ENCODE measurements at places on chromosomes 5 and 9.

DNA sequence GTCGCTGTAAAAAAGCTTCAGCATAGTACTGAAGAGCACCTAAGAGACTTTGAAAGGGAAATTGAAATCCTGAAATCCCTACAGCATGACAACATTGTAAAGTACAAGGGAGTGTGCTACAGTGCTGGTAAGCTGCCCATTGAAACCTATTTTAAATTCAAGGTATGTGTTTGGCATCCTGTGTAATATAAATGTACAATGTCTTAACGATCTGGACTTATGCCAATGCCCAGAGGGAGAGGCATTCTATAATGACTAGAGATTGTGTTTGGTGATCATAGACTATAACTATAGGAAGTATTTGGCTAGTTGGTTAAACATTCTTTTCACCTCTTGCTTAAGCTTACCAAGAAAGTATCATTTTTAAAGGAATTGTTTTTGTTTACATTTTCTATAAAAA lies 95.7 kb downstream of the INSL6 start:
- no peak for DNase-seq

DNA sequence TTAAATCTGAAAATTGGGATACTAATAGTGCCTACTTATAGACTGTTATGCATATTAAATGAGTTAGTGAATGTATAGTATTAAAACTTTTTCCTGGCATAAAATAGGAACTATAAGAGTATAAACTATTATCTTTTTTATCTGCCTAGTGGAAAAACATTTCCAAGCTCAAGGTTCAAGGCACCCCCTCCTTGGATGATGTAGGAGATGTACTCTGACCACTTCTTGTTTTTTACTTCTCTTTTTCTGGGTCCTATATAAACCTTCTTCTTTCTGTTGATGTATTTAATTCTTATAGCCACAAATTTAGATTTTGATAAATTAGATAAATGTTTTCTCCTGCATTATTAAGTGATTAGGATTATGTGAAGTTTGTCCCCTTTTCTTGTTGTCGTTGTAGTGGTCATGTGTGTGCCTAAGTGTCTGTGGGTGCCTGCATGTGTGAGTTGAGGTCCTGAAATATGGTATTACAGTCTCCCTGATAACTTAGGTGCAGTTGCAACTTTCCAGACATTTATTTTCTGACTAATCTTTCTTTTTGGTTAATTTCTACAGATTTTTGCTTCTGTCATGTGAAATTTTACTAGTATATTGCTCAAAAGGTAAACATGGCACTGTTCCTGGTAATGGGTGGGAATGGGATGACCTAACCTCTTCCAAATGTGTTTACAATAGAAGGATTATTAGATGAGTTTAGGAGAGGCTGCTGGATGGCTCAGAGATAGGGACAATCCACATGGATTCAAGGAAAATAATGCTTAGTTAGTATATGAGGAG lies 160.8 kb upstream of the CDKN2B start:
- DNase-seq = no peak

DNA sequence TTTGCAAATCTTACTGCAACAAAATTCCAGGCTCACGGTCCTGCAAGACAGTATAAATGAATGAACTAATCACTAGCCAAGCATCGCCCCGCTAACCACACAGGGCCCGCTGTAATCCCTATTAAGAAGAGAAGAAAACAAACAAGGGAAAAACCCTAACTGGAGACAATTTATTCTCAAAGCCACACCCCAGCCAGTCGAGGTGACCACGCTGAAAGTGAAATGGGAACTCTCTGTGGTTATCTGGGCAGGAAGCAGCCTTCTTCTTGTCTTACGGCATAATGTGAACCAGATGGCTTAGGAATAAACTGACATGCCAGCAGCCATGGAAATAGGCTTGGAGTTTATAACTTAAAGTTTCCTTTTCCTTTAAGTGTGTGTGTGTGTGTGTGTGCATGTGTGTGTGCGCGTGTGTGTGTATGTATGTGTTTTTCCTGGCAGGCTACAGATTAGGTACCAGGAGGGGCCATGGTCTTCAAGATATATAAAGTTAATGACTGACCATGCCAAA lies 120.2 kb downstream of the SEMA6A start:
- no peak for DNase-seq

GRCh38 chr5:87413343-87413645 lies 564 bp upstream of the CCNH start:
- no peak for DNase-seq

DNA sequence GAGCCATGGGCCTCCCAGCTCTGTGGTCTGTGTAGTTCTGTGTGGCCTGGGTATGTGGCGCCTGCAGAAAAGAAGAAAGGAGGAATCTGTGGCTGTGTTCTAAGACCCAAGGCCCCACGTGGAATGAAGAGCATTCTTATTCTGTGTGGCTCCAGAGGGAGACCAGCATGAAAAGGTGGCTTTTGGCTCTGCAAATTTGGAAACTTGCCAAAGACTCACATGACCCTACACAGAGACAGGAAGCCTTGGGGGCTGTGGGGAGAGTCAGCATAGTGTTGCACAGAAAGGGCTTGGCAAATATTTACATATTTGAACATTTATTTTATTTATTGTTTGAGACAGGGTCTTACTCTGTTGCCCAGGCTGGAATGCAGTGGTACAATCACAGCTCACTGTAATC lies 193.3 kb downstream of the TMEM38B start:
- no peak for DNase-seq

GRCh38 chr9:114745108-114745848 lies 60.6 kb downstream of the TNFSF15 start:
- DNase-seq = no peak

- DNase-seq = no peak
Observed at GRCh38 chr5:10678244-10678643, 82.8 kb downstream of the DAP start.

DNA sequence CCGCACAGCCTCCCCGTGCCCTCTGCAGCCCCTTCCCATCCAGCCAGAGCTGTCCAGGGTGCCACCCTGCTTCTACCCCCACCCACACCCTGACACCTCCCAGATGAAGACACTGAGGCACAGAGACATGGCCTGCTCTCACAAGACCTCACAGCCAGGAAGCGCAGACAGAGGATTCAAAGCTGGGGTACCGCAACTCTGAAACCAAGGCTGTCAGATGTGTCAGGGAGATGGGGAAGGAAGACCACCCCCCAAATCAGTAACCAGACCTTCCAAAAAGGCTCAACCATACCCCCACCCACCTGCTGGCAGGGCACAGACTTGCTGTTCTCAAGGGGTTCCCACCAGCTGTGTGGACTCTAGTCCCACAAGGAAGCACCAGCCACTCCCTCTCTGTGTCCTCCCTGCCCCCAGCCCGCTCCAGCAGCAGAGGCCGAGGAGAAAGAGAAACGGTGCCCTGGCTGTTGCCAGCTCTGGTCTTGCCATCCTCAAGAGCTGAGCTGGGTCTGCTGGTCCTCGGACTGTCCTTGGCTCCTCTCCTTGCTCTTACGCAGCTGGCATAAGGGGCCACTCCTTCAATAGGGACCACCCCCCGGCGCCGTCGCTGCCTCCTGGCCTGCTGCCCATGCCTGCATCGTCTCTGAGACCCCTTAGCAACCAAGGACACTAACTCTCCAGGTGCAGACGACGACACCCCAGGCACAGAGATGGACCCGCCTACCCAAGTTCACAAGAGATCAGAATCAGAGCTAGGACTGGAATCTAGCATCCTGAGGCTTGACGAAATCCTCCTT lies 699 bp downstream of the AKNA start:
- DNase-seq = no peak

DNA sequence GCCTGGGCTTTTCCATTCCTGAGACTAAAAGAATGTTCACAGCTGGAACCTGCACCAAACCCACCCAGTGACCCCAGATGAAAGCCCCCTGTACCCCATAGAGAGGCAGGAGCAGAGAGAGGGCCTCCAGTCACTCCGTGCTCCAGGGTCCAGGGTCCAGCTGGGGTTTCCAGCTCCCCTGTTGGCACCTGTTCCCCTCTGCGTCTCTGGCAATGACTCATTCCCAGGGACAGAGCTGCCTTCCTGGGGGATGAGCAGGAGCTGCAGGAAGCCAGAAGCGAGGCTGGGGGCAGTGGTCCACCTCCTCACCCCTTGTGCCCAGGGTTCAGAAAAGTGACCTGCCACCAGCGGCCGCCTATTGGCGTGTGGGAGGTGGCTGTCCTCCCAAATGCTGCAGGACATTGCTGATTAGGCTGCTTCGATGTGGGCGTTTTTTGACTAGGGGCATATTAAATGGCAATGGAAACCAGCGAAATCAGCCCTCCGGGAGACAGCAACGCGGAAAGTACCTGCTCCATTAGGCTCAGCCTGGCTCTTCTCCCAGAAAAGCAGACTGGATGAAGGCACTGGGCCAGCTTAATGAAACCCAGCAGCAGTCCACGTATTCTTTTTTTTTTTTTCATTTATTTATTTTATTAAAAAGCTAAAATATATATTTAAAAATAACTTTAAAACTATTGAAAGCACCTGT lies 97.4 kb downstream of the DAP start:
- no peak for DNase-seq

DNA sequence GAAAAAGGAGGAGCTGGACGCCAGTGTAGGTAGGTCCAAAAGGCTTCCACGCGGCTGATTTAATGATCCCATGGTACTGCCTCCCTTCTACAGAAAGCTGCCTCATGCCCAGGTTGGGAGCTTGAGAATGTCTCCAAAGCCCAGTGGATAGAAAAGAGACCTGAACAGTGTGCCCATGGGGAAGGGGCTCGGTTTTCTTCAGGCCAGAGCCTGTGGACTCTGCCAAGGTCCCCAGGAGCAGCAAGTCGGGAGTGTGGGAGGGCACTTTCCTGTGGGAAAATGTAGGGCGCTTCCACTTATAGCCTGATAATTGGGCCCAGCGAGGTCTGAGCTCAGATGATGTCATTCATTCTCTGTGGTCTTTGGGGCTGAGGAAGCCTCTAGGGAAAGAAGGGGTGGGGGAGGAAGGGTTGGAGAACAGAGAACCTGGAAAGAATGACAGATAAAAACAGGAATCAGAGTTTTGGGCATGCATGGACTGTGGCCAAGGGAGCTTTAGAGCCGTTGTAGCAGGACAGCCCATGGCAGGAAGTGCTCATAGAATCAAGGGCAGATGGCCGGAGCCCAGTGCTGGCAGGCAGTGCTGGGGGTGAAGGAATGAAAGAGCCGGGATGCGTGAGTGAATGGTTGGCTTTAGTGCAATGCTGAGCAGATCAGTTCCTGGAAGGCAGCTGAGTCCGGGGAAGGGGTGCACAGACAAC lies 42.5 kb upstream of the SH3PXD2B start:
- no peak for DNase-seq

DNA sequence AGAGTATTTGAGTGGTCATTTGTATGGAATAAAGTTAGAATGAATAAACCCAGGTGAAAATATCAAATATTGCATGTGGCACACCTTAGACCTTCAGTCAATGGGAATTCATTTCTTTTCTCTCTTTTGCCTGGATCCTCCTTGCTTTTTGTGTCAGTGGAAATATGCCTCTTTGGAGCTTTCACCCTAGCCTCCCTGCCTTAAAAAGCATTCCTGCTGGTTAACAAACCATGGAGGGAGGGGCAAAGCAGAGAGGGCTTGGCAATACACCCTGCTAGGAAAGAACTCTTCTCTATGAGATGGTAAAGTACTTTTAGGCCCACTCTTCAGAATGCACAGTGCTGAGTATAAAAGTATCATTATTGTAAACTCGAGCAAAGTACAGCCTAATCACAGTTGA lies 383.7 kb downstream of the DMAC1 start:
- DNase-seq = no peak

DNA sequence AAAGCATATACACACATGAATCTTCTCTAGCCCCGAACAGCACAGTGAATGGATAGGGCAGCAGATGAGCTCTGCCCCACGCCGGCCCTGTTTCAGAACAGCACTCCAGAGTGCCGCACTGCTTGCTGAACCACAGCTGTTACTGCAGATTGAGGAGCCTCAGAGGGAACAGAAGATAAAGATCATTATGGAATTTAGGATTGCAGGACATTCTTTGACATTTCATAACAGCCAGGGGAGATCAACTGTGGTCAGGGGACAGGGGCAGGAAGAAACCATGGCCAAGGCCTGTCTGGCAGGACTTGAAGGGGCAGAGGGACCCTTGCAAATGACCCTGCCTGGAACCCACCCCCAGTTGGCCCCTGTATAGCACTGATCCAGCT lies 20.6 kb downstream of the IRF1 start:
- DNase-seq = peak; percentile 24

- no peak for DNase-seq
Observed at GRCh38 chr5:9799606-9800005, 169.5 kb upstream of the TAS2R1 start.

GRCh38 chr9:87725356-87725899 lies 491 bp upstream of the CTSL start:
- no peak for DNase-seq

DNA sequence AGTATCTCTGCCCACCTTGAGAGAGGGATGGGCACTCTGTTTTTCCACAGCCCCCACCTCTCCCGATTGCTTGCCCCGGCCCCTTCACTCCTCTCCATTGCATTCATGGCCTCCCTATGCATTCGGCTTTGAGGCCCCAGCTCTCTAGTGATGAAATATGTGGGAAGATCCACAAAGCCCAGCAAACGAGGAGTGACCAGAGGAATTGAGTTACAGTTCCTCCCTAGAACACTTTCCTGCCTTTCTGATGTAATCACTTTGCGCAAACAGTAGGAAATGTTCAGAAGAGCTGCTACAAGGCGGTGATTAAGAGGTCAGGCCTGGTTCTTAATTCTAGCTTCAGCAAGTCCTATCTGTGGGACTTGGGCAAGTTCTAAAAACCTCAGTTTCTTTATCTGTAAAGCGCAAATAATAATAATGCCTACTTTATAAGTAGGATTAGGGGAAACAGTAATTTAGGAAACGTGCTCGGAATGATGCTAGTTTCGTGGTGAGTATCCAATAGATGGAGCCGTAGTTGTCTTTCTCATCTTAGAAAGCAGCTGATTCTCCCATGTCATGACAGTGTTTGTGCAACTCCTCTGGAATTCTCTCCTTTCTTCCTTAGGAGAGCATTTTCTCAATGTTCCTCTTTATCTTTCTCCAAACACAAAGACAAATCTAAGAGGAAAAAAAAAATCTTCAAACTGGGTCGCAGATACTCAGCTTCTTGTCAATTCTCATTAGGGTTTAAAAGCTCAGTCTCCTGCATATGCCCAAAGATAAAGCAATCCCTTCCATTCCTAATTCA lies 99.5 kb upstream of the MSX2 start:
- DNase-seq = no peak

- DNase-seq = no peak
Observed at GRCh38 chr5:10552183-10553143, 11.4 kb upstream of the ANKRD33B start.

DNA sequence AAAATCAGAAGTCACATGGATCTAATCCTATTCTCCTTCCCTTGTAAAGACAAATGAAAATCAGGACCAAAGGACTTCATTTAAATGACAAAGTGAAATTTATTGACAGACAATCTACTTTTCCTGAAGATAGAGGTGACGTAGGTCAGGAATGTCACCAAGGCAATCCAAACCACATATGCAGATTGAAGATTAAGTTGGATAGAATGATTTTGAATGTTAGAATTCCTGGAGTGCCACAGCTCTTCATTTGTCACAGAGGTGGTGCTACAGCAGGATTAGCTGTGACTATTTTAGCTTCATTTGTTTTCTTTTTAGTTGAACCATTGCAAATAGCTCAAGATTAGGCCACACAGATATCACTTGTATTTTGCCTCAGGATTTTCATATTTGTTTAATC lies 736.0 kb upstream of the ARRDC3 start:
- no peak for DNase-seq
